ENCODE measurements at places on chromosomes 11 and 22.

GRCh38 chr11:69928975-69929374 is 109.8 kb upstream of the FGF3 start:
- DNase-seq = peak; percentile 2

- DNase-seq = no peak
Measured at GRCh38 chr11:45399166-45399565, 113.0 kb upstream of the SYT13 start.

DNA sequence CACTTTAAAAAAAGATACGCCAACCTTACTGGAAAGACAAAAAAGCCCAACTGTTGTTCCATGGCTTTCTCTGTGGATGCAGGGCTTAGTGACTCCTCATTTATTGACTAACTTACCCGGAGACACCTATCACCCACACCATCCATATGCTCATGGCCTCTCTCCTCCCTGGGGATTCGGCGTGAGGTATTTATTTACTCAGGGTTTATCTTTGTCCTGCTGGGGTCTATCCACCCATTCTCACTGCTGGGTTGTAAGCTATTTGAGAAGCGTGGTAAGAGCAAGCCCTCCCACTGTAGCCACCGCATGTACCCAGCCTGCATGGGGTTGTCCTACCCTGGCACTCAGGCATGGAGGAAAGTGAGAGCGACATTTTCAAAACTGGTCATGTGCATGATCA is 93.6 kb downstream of the NELL1 start:
- no peak for DNase-seq

- DNase-seq = no peak
Measured at GRCh38 chr11:116865696-116866095, 28.3 kb upstream of the APOA1 start.

- no peak for DNase-seq
Measured at GRCh38 chr11:119617340-119617713, 111.7 kb downstream of the NECTIN1 start.

- DNase-seq = no peak
Measured at GRCh38 chr11:36508743-36509142, 1.3 kb downstream of the TRAF6 start.

- no peak for DNase-seq
Measured at GRCh38 chr11:101470419-101470818, 113.4 kb downstream of the TRPC6 start.

DNA sequence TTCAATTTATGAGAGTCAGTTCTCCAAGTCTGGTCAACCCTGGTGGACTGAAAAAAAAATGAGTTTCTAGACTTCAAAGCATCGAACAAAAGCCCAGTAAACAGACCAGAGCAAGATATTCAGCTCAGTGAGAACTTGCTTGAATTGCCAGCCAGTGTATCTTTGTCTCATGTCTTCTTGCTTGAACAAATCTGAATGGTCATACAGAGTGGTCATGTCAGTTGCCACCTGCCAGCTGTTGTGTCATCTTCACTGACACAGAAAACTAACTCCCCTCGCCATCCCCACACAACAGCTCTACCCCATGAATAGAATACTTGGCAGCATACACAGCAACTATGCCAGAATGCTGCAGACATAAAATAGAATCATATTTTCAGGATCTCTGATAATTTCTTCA is 27.5 kb upstream of the CALCB start:
- no peak for DNase-seq

- no peak for DNase-seq
Measured at GRCh38 chr11:69121021-69121420, 34.7 kb upstream of the SMIM38 start.

DNA sequence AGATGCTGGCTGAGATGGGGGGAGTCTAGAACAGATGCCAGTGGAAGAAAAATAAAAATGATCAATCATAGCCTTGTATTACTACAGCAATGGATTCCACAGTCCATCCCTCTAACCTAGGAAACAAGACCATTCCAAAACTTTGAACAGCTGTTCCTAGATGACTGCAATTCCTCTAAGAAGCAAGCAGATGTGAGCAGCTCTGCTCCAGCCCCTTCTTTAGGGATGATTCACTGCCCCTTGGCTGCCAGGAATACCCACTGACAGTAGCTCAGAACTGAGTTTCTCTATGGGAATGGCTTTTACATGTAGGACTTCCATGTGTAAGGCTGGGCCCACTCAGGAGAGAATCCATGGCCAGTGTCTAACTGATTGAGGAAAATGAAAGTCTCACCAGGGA is 943.9 kb downstream of the OPCML start:
- DNase-seq = no peak

GRCh38 chr22:31945971-31946680 is 1.8 kb downstream of the YWHAH start:
- DNase-seq = no peak

GRCh38 chr11:61717286-61718033 is 35.0 kb upstream of the MYRF start:
- no peak for DNase-seq

DNA sequence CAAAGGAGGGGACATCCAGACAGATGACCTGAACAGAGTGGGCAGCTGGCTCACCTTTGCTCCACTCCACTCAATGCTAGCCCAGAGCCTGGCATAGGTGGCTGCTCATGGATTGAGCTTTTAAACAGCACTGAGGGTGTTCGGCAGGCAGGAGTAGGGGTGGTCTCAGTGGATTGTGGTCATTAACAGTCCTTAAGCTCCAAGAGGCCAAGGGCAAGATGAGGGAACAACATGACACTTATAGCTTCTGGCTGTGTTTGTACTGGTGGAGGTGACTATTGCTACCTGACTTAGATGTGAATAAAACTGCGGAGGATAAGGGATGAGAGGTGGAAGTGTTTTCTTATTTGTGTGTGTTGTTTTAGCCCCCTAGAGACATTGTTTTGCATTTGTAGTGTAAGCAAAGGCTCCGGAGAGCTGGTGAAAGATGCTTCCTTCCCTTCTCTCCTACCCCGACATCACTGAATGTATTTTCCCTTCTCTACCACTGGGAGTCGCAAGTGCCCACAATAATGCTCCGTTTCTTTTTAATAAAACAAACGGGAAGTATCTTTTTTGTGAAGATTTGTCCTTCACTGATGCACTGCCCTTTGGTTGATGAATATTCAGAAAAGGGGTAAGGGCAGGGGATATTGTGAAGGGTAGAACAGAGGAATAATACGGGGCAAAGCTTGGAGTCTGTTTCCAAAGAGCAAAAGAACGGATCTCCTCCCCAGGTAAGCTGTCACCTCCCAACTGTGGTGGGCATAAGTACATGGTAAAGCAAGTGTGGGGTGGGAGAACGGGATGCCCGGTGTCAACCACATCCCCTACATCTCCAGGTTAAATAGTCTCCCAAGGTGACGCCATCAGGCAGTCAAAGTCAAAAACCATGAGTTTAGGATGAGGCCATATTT is 27.5 kb upstream of the MTNR1B start:
- peak; percentile 25 for DNase-seq

- no peak for DNase-seq
Measured at GRCh38 chr11:96393753-96394348, 4.0 kb downstream of the JRKL start.

GRCh38 chr11:93031386-93031785 is 61.9 kb downstream of the MTNR1B start:
- no peak for DNase-seq

DNA sequence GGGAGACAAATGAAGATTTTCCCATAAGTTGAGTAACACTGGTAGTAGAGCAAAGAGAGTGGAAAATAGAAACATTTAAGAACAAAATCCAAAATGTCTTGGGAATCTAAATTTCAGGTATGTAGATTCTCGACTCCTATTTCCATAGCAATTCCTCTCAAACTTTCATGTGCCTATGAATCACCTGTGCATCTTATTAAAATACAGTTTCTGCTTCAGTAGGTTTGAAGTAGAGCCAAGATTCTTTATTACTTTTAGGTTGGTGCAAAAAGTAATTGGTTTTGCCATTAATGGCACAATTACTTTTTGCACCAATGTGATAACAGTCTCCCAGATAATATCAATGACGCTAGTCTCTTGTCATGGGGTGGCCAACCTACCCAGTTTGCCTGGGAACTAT is 115.3 kb upstream of the SLC5A12 start:
- no peak for DNase-seq

DNA sequence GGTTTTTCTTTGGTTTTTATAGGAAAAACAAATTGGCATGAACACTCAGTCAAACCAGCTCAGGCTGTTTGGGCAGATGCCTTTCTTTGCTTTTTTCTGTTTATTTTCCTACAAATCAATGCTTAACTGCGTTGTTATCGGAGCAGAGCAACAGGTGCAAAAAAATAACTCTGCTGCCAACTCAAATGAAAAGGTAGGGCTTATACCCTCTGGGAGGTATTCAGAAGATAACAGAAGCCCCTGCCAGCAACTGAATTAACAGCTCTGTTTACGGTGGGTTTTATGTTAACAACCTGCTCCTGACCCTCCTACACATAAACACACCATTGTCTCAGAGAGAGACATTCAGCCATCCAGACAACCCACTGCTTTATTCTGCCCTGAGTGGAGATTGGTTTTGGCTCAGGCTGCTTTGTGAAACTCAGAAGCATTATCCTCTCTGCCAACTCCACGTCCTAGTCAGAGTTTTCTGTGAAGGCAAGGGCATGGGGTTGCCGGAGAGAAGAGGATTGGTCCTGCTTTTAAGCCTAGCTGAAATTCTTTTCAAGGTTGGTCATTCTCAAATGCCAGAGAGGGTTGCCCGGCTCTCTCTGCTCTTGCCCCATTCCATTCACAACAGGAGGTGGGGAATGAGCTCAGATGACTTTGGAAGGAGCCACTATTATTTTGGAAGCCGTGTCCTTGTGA is 11.4 kb downstream of the EHF start:
- no peak for DNase-seq

DNA sequence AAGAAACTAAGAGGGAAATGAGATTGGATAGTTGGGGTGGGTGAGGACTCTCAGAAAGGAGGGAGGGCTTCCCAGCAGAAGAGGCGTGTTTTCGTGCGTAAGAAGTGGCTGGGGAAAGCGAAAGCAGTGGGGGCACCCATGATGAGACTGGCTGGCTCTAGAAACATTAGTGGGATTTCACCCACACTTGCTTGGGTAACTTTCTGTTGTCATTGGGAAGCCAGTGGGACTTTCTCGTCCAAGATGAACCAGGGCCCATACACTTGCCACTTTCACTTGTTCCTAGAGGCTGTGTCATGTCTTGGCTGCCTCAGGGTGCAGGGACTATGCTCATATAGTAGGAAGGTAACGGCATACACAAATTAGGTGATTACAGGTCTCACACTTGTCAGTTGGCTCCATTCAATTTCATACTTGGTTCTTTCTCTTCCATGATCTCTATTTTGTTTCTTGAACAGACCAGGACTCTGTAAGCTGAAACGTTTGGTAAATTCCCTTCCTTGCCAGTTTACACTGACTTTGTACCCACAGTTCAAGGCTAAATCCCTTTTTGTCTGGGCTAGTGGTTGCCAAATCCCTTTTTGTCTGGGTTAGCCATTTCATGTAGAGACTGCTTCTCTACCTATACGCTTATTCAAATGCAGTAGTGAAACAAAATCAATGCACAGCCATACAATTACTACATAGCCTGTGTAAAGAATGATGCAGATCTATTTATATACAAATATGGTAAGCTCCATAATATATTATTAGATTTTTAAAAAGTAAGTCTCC is 42.0 kb upstream of the CXCR5 start:
- no peak for DNase-seq

GRCh38 chr22:50677493-50678217 is 5.0 kb downstream of the SHANK3 start:
- DNase-seq = peak; percentile 13

DNA sequence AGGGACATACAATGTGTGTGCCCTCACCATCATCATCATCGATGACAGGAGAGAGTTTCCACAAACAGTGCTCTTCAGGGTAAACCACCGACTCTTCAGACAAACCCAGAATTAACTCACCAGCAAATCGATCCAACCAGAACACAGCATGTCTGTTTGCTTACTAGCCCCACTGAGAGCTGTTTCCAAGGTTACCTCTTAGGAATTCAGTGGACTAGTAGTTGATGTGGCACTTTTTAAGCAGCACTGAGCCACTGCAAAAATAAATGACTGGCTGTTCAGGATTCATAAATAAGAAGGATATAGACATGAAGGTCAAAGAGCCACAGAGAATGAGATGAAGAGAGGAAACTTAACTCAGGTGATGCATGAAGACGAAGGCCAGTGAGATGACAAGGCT is 83.1 kb downstream of the PARVA start:
- DNase-seq = no peak

- DNase-seq = no peak
Measured at GRCh38 chr22:22817468-22818201, 70.0 kb upstream of the IGLL5 start.

GRCh38 chr11:28289444-28289843 is 181.3 kb downstream of the METTL15 start:
- DNase-seq = no peak

DNA sequence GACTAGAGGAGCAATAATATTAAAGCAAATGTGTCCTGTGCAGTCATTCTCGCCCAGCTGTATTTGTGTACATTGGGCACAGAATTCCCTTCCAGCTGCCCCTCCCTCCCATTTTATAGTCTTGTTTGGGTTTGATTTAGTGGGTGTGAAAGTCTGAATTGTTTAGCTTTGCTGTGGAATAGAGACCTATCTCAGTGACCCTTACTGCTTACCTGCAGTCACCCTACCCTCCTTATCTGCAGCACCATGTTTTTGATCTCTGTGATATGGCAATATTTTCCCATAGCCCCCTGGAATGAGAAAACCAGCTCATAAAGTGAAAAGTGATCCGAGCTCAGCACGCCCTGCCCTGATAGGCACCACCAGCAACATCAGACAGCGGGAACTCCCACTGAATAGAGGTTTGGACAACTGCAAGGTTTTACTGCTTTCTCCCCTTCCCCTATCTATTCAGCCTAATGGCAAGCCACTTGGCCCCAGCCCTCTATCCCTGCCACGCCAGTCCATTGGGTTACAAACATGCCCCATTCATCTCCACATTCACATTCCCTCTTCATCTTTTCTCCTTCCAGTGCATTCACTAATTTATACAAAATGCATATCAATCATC is 199.0 kb downstream of the ETS1 start:
- DNase-seq = no peak

GRCh38 chr22:34851918-34852662 is 213.9 kb upstream of the ISX start:
- DNase-seq = no peak

GRCh38 chr22:42760806-42761565 is 40.3 kb upstream of the A4GALT start:
- DNase-seq = no peak

- DNase-seq = no peak
Measured at GRCh38 chr11:82811369-82811768, 77.7 kb upstream of the FAM181B start.

- no peak for DNase-seq
Measured at GRCh38 chr11:88651556-88651955, 314.0 kb upstream of the CTSC start.

DNA sequence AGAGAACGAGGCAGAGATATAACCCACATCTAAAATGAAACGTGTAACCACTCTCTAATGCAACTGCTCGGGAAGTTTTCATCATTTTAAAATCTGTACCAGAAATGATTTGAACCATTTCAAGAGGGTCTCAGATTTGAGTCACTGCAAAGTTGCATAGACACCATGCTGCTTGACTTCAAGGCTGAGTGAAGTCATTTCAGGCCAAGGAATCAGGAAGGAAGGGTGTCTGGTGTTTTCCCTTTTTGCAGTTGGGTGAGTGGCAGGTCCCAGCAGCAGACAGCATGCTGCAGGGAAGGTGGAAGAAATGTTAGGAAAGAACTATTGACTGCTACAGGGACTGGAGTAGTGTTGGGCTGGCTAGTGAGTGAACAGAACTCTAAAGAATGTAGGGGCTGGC is 16.5 kb downstream of the TANGO2 start:
- no peak for DNase-seq

- no peak for DNase-seq
Measured at GRCh38 chr11:115872416-115872815, 368.2 kb upstream of the CADM1 start.

Data from femur (tissue), 1 donor.